Sigmoid colon (tissue), 7 donors: ENCODE measurements at places on chromosomes 5 and 9.
A peak's percentile ranks its signal among the peaks of the same experiment; 100 is the strongest.

- no peak for DNase-seq
Observed at GRCh38 chr5:170747357-170747756, 36.2 kb upstream of the GABRP start.

- no peak for DNase-seq
Observed at GRCh38 chr9:73349476-73349875, 197.8 kb downstream of the ANXA1 start.

GRCh38 chr9:81118416-81118815, 570.9 kb downstream of the TLE1 start:
- DNase-seq: no peak

- no peak for DNase-seq
Observed at GRCh38 chr5:109550077-109550476, 139.7 kb upstream of the MAN2A1 start.

DNA sequence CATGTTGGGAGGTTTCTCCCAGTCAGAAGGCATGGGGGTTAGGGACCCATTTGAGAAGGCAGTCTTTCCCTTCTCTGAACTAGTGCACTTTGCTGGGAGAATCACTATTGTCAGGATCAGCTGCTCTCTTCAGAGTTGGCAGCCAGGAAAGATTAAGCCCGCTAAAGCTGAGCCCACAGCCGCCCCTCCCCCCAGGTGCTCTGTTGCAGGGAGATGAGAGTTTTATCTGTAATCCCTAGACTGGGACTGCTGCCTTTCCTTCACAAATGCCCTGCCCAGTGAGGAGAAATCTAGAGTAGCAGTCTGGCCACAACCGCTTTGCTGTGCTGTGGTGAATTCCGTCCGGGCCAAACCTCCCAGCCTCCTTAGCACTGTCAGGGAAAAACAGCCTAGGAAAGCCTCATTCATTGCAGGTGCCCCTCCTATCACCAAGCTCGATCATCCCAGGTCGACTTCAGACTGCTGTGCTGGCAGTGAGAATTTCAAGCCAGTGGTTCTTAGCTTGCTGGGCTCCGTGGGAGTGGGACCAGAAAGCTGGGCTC, 69.8 kb downstream of the CNTLN start:
- no peak for DNase-seq

GRCh38 chr5:31717561-31717960, 78.6 kb downstream of the PDZD2 start:
- no peak for DNase-seq

- DNase-seq: no peak
Observed at GRCh38 chr9:108400297-108400696, 455.5 kb downstream of the ACTL7B start.

GRCh38 chr5:118984602-118985001, 3.7 kb downstream of the DTWD2 start:
- no peak for DNase-seq

- no peak for DNase-seq
Observed at GRCh38 chr5:8062521-8062920, 193.6 kb downstream of the MTRR start.

DNA sequence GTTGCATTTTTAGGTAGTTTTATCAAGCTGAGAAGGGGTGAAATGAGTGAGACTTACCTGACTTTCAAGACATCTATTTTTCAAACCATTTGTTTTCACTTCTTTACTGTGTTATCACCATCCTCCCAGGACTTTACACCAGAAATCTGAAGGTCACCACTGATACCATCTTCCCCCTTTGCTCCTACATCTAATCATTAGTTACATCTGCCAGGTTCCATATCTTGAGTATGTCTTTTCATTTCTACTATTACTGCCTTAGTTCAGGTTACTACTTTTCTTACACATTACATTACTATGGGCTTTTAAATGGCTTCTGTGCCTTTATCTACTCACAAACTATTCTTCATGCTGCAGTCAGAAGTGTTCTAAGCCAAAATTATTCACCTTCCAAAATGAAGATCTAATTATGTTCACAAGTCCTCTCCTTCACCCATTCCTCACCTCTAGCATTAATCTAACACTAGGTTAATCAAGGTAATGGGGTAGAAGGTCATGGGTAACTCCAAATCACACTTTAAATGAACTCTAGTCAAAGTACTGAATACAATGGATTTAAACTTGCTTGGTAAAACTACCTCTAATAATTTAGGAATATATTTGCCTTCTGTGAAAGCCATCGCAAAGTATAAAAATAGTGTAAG, 2.1 kb upstream of the HSDL2 start:
- DNase-seq: no peak

DNA sequence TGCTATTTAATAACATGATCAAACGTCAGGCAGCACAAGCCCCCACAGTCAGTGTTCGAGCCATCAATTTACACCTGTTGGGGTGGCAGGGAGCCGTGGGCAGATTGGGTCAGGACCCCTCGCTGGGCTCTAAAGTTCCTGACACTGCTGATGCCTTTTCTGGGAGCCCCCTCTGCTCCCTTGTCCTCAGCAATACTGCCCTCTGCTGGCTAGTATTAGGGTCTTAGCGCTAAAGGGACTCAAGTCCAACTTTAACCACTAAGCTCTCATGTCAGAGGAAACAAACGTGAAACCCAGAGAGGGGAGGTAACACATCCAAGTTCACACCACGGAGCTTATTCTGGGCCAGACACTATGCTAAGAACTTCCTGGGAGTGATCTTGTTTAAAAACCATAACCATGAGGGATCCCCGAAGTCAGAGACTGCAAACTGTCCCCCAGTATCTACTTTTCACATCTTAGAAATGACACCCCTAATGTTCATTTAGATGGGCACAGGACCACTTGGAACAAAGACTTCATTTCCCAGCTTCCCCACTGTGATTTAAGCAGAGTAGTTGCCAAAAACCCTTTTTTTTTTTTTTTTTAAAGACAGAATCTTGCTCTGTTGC, 20.4 kb downstream of the ANKS6 start:
- DNase-seq: no peak

GRCh38 chr5:108649106-108649505, 98.6 kb upstream of the FER start:
- DNase-seq: no peak

DNA sequence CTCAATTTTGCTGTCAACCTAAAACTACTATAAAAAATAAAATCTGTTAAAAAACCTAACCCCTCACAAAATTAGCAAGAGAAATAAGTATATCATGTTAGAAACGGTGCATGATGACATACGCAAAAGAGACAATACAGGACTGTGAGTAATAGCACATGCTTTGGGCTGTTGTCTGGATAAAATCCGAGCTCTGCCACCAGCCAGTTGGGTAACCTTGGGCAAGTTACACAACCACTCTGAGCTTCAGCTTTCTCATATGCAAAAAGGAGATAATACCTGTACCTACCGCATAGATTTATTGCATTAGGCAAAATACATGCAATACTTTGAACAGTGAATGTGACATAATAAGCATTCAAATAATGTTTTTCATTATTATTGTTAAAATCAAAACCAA, 481.7 kb downstream of the TLE1 start:
- no peak for DNase-seq

DNA sequence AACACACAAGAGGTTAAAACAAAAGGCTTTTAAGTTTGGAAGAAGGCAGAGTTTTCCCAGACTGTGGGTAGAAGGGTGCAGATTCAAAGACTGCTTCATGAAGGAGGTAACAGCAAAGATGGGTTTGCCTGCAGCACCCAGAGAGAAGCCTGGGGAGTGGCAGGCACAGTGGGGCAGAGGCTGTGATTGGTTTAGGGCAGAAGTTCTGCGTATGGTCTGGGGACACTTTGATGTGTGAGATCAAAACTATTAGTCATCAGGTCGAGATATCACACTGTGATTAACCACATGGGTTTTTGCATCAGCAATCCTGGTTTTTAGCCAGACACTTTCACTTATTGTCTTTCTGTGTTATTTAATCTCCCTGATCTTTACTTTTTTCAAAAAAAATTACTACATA, 188.8 kb upstream of the GLRA1 start:
- DNase-seq: no peak

GRCh38 chr9:93591301-93592007, 15.1 kb downstream of the PHF2 start:
- DNase-seq: no peak

- no peak for DNase-seq
Observed at GRCh38 chr9:78309066-78309465, 12.1 kb downstream of the PSAT1 start.

GRCh38 chr9:115883467-115884329, 269.9 kb upstream of the PAPPA start:
- no peak for DNase-seq

- no peak for DNase-seq
Observed at GRCh38 chr9:34334337-34334824, 5.0 kb downstream of the NUDT2 start.

- no peak for DNase-seq
Observed at GRCh38 chr5:128913551-128913950, 51.7 kb upstream of the SLC27A6 start.

GRCh38 chr5:130243641-130244040, 339.4 kb downstream of the CHSY3 start:
- DNase-seq: no peak

DNA sequence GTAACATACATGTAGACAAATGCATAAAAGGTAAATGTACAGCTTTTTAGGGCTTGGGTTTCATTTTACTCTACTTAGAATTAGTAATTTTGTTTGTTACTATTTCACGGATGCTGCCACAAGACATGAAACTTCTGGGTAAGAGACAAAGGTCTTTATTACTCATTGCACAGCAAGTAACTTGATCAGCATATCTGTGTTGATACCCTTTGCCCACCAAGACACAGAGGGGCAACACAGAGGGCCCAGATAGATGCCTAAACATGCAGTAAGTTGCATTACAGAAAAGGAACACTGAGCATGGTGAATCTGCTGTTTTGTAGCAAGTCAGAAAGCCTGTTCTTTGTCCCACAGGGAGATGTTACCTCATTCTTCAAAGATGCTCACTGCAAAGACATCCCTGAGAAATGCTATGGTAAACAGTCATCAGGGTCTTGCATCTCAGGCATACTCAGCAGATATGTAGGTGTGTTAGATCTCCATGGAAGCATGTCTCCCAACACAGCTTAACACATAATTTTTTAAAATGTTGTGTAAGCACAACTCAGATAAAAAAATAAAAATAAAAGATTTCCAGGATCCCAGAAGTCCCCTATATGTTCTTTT, 10.3 kb downstream of the ITGA2 start:
- no peak for DNase-seq

DNA sequence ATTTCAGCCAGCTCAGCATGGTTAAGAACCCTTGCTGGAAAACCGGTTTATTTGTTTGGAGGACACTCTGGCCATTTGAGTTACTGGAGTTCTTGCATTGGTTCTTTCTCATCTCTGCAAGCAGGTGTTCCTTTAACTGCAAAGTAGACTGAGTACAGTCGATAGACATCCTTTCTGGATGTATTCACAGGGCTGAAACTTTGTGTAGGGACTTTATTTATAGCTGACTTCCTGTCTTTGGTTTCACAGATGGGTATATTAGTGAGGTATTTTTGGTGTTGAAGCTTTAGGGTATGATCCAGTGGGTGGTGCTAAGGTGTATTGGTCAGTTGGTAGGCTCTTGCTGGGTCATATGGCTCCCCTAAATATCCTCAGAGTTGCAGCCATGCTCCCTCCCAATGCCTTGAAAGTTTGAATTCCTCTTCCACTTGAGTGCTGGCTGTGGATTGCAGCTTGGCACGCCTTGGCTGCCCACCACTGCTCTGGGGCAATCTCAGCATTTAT, 666.0 kb upstream of the COX7C start:
- no peak for DNase-seq

- no peak for DNase-seq
Observed at GRCh38 chr5:159891371-159891770, 24.9 kb upstream of the ADRA1B start.

DNA sequence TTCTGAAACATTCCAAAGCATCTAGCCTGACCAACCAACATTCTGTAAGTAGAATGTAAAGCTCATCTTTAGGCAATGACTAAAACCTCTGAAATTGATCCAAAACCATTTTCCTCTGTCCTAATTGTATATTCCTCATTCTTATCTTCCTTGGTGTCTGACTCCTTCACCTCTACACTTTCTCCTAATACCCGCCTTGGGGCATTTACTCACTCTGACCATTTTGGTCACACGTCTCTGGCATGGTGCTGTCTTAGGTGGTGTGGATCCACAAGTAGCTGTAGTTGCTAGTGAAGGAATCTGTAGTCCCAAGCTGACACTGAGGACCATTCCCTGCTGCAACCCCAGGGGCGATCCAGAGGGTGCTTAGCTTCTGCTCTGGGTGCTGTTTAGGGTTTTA, 40.8 kb upstream of the LMNB1 start:
- DNase-seq: no peak

- no peak for DNase-seq
Observed at GRCh38 chr9:90830977-90831376, 29.4 kb downstream of the SYK start.

GRCh38 chr9:91127653-91128052, 234.1 kb downstream of the AUH start:
- no peak for DNase-seq

- DNase-seq: no peak
Observed at GRCh38 chr9:136242918-136243525, 2.6 kb downstream of the QSOX2 start.

- no peak for DNase-seq
Observed at GRCh38 chr5:66307647-66308241, 163.6 kb downstream of the SREK1 start.

GRCh38 chr5:126801992-126802294, 25.0 kb downstream of the LMNB1 start:
- no peak for DNase-seq

DNA sequence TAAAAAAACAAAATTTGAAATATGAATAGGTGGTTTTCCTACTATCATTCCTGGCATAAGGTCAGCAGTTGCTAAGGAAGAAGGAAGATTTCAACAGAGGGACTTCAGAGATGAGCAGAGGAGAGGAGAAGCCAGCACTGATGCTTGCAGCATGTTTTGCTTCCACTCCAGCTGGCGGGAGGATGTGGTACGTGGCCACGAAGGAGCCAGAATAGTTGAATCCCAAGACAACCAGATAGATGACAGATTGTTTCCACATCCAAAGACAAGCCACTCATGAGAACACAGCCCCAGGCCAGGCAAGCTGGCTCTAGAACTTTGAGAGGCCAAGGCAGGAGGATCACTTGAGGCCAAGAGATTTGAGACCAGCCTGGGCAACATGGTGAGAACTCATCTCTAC, 15.1 kb downstream of the TIMD4 start:
- DNase-seq: no peak

GRCh38 chr5:124748687-124749594, 2.5 kb upstream of the ZNF608 start:
- DNase-seq: peak; percentile 88

- DNase-seq: no peak
Observed at GRCh38 chr5:136516637-136517036, 151.3 kb upstream of the TRPC7 start.
